GM10248 (cell line): ENCODE measurements at places on chromosomes 3 and 15.
A peak's percentile ranks its signal among the peaks of the same experiment; 100 is the strongest.

- no peak for DNase-seq
Observed at GRCh38 chr15:40425681-40426080, 15.1 kb upstream of the BAHD1 start.

- no peak for DNase-seq
Observed at GRCh38 chr3:38957296-38957695, 94.4 kb downstream of the SCN11A start.

- DNase-seq, result no peak
Observed at GRCh38 chr15:47997195-47998080, 123.4 kb upstream of the SLC24A5 start.

GRCh38 chr3:54262541-54262940 lies 140.2 kb downstream of the CACNA2D3 start:
- DNase-seq, result no peak

DNA sequence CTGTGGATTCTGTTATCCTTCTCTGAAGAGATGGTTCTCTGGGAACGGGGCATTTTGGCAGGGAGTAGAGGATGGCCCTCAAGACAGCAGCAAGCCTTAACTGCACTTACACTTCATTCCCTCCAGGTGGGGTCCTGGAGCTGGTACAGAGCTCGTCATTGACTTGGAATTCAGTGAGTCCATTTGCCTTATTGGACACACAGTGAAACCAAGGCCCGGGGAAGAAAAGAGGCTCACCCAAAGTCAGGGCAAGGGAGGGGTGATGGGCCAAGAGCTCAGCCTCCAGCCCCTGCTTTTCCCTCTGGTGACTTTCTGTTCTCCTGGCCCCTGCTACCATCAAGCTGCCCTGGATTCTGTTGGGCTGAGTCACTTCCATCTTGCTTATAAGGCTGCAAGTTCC lies 125.6 kb downstream of the ETFA start:
- DNase-seq, result peak; percentile 60

GRCh38 chr3:176759815-176760506 lies 437.3 kb downstream of the TBL1XR1 start:
- DNase-seq, result no peak

GRCh38 chr3:189368384-189368783 lies 196.6 kb downstream of the TPRG1 start:
- DNase-seq, result no peak

GRCh38 chr15:69145694-69146492 lies 14.5 kb upstream of the GLCE start:
- DNase-seq, result no peak

DNA sequence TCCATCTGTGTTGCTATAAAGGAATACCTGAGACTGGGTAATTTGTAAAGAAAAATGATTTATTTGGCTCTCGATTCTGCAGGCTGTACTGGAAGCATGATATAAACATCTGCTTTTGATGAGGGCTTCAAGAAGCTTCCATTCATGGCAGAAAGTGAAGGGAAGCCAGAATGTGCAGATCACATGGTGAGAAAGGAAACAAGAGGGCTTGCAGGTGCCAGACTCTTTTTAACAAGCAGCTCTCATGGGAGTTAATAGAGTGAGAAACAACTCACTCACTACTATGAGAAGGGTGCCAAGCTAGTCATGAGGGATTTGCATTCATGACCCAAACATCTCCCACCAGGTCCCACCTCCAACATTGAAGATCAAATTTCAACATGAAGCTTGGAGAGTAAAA lies 247.2 kb downstream of the ZIC4 start:
- no peak for DNase-seq

DNA sequence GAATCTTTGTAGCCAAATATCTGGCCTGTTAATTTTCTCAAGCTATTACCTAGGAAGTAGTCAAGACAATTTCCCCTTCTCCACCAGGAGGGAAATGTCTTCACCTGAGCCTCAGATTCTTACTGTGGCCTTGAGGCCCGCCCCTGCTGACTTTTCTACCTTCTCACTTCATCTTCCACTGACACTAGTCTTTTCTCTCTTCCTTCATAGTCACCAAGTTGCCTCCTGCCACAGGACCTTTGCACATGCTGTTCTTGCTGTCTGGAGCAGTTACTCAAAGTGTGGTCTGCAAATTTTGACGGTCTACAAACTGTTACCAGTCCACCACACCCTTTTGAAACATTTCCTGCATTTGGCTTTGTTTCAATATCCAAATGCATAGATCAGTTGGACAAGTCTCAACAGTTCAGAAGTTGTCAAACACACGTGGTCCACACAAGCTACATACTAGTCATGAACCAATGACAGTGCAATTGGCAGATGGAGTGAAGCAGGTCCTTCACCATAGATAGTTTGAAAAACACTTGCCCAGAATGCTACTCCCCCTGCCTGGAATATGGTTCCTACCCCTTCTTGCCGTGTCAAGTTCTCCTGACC lies 100.5 kb downstream of the OSBPL10 start:
- DNase-seq, result no peak

GRCh38 chr3:15496341-15496664 lies 25.2 kb downstream of the COLQ start:
- no peak for DNase-seq

GRCh38 chr15:55282284-55282833 lies 7.3 kb downstream of the RAB27A start:
- DNase-seq, result no peak

GRCh38 chr15:42843699-42844098 lies 76.9 kb downstream of the TTBK2 start:
- DNase-seq, result no peak

GRCh38 chr15:26757141-26757540 lies 15.7 kb downstream of the GABRB3 start:
- DNase-seq, result no peak

- DNase-seq, result peak; percentile 53
Observed at GRCh38 chr15:58269455-58270414, 131.6 kb downstream of the AQP9 start.

- no peak for DNase-seq
Observed at GRCh38 chr3:160830796-160831195, 74.8 kb downstream of the PPM1L start.

DNA sequence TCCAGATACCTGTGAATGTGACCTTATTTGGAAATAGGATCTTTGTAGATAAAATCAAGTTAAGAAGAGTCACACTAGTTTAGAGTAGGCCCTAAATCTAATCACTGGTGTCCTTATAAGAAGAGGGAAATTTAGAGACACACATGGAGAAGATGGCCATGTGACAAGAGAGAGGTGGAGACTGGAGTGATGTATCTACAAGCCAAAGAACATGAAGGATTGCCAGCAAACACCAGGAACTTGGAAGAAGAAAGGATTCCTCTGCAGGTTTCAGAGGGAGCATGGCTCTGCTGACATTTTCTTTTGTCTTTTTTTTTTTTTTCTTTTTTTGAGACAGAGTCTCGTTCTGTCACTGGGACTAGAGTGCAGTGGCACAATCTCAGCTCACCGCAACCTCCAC lies 20.8 kb downstream of the ARHGEF3 start:
- DNase-seq, result no peak

DNA sequence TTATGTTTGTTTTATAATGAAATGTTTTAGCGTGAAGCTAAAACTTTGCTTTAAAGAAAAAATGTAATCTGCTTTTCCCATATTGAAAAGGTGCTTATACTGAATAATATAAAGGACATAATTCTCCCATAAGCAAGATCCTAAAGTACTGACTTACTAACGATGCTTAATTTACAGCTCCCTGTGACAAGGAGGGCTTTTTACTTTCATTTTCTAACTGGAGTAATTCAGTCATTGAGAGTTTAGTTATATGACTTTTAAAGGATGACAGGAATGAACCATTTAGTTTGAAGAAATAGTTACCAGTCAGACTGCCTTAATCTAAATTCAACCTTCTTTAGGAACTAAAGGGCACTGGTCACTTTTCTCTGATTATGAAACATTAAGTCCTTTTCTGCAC lies 19.3 kb upstream of the ZPLD1 start:
- DNase-seq, result no peak

- DNase-seq, result peak; percentile 7
Observed at GRCh38 chr3:51934991-51935885, 6.5 kb downstream of the RRP9 start.

DNA sequence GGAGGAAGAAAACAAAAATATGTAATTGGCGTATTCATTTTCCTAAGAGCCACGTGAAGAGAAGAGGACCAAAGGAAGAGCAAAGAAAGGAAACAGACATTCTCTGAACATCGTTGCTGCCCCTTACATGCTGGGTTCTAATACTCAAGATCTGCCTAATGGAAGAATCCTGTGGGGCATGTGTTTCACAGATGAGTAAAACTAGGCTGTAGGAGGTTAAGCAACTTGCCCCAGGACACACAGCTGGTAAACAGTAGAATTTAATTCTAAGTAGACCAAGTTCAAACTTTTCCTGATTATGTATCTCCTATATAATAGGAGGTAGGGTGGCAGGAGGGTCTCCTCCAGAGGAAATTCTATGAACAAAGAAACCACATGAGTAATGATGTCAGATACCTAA lies 106.1 kb upstream of the TNFAIP8L3 start:
- no peak for DNase-seq

- no peak for DNase-seq
Observed at GRCh38 chr15:27183201-27183600, 212.2 kb downstream of the GABRG3 start.

- no peak for DNase-seq
Observed at GRCh38 chr3:157444797-157445184, 8.1 kb downstream of the PTX3 start.

DNA sequence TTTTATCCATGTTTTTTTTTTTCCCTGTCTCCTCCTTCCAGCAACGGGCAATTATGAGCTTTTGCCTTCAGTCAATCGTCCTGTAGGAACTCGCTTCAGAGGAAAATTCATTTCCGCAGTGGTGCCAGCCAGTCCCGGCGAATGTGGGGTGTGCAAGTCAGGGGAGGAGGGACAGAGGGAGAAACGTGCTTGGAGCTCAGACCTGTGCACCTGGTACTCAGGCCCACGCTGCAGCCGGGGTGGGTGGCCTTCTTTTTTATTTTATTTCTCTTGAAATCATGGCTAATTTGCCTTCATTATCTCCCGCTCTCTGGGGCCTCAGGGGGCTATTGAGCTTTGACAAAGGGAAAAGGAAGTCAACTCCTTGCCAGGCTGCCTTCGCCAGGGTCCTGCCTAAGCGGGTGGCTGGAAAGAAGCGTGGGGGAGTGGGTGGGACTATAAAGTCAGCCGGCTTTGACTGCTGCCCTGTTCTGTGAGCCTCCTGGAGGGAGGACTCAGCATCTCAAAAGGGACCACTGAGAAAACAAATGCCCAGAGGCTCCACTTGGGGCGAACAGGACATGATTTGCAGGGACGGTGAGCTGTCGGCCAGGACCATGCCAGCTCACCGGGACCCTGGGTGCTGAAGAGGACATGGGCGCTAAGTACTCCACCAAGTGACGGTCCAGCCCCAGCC lies 5.5 kb downstream of the GRIP2 start:
- DNase-seq, result no peak

- DNase-seq, result no peak
Observed at GRCh38 chr3:43423142-43423541, 136.8 kb downstream of the SNRK start.

- no peak for DNase-seq
Observed at GRCh38 chr15:42933886-42934667, 13.5 kb upstream of the TTBK2 start.

- DNase-seq, result peak; percentile 37
Observed at GRCh38 chr3:69435274-69436265, 49.7 kb upstream of the FRMD4B start.

GRCh38 chr3:125023833-125024555 lies 31.8 kb downstream of the HEG1 start:
- no peak for DNase-seq

GRCh38 chr3:13863965-13864595 lies 15.8 kb downstream of the WNT7A start:
- DNase-seq, result no peak

GRCh38 chr15:43241100-43241499 lies 20.3 kb upstream of the EPB42 start:
- no peak for DNase-seq

GRCh38 chr3:33482111-33482521 lies 41.9 kb upstream of the UBP1 start:
- no peak for DNase-seq

GRCh38 chr3:191356631-191357439 lies 26.5 kb upstream of the UTS2B start:
- no peak for DNase-seq

DNA sequence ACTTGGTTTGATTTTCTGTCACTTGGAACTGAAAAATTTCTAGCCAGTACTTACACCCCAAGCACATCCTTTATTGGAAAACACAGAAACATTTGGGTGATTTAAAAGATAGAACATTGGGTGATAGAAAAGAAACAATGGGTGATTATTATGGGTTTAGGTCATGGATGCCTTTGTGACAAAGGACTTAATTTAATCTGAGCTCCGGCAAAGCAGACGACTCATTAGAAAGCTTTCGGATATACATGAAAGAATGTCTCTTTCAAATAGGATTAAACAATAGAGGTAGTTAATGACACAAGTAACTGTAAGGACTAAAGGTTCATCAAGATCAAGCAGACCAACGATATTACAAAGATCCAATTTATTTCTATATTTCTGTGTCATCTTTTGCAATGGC lies 37.3 kb upstream of the CNTN4 start:
- DNase-seq, result no peak

- no peak for DNase-seq
Observed at GRCh38 chr3:149506540-149506939, 32.0 kb downstream of the TM4SF4 start.

DNA sequence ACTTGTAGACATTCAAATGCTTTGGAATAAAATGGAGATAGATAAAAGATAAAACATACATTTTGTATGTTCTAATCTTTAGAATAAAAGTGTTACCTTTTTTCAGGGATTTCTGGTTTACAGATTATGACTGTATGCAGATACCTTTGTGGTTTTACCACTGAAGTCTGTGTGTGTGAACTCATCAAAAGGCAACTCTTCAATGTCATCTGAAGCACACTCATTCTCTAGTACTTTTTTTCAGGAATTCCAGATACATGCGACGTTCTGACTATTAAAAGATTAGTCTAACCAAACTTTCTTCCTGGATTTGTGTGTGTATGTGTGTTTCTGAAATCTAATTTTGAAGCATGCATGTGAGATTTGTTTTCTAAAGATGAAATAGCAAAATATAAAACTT lies 188.6 kb downstream of the NLGN1 start:
- DNase-seq, result no peak

- DNase-seq, result no peak
Observed at GRCh38 chr3:42651248-42652091, 2.0 kb upstream of the ZBTB47 start.
